ENCODE measurements at places on chromosomes 5 and 9.

DNA sequence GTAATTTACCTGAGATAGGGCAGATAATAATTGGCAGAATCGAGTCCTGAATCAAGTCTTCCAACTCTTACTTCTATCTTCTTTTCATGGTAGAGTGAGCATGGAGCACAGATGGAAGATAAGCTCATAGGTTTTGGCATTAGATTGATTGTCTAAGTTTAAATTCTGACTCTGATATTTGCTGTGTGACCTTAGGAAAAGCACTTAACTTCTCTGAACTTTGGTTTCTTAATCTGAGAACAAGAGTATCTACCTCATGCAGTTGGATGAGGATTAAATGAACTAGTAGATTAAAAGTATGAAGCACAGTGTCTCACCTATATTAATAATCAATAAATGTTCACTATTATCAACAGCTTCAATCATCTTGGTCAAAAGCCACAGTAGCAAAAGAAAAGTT, 9.4 kb upstream of the ASTN2 start:
- DNase-seq, result no peak

GRCh38 chr5:32595118-32595517, 9.8 kb downstream of the SUB1 start:
- DNase-seq, result no peak

DNA sequence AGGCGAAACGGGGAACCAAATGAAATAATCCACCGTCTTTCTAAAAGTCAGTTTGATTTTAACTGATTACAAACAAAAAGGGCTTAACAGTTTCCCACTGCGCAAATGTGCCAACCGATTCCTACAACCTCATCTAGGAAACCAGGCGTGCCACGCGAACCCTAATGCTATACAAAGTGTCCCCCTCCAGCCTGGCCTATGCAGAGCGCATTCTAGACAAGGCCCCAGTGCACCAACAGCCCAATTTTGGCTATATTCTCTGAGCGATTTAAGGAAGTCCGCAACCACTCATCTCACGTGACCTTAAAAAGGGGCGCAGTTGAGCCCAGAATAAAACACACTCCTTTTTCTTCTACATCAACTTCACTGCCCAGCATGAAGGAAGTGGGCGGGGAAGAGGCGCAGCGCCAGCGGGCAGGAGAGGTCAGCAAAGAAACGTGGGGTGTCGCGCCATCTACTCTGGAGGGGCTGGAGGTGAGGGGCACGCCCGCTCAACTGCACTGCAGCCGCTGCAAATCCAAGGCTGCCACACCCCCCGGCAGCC, 779 bp downstream of the FAM13B start:
- peak; percentile 13 for DNase-seq

GRCh38 chr9:13719981-13720676, 440.6 kb upstream of the MPDZ start:
- DNase-seq, result no peak

GRCh38 chr5:172835290-172835993, 1.4 kb downstream of the ERGIC1 start:
- DNase-seq, result no peak

- no peak for DNase-seq
These were observed 155.3 kb downstream of the ADAMTS12 start for GRCh38 chr5:33736510-33736909.

DNA sequence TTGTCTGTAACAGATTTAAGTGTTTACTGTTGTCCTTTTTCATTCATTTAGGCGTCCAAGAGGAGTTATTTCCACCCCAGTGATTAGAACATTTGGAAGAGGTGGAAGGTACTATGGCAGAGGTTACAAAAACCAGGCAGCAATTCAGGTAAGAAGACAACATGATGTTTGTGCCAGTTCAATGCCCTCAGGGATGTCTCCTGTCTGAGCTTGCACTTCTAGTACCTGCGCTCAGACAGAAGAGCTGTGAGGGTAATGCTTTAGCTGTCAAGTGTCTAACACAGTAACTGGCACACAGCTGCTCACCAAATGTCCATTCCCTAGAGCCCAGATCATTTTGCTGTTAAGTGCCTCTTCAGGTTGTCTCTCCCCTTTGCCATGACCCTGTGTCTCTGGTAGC, 14.2 kb upstream of the PHF2 start:
- DNase-seq, result no peak

- no peak for DNase-seq
These were observed 309.3 kb downstream of the DOCK8 start for GRCh38 chr9:524008-524407.

DNA sequence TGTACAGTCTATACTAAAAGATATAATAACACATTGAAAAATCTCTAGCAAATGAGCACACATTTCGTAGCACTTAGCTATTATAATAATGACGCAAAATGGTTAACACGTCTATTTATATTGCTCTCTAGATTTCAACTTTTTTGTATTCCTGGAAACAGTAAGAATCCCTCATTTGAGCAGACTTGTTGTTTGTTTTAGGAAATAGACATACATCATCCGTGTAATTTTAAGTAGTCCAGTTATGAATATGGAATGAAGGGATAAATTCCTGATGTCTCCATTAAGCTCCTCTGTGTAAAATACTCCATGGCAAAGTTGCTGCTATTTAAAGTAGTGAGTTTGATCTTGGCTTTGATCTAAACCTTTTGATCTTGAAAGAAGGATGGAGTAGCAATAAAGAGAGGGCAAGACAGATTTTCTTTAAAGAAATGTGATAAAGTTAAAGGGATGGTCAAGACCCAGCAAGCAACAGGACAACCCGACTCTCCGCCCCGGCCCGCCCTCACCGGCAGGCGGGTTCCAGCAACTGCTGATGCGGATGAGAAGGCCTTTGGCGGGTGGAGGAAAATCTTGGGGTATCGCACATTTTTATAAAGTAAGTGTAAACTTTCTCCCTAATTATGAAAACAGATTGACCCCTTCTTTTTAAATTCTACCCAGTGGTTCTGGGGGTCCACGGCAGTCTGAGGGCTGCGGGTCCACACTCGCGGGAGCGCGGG, 277.4 kb downstream of the AOPEP start:
- DNase-seq, result no peak

- DNase-seq, result no peak
These were observed 175.8 kb upstream of the IER5L start for GRCh38 chr9:129353697-129354336.

GRCh38 chr9:91477106-91477505, 53.5 kb upstream of the NFIL3 start:
- no peak for DNase-seq

DNA sequence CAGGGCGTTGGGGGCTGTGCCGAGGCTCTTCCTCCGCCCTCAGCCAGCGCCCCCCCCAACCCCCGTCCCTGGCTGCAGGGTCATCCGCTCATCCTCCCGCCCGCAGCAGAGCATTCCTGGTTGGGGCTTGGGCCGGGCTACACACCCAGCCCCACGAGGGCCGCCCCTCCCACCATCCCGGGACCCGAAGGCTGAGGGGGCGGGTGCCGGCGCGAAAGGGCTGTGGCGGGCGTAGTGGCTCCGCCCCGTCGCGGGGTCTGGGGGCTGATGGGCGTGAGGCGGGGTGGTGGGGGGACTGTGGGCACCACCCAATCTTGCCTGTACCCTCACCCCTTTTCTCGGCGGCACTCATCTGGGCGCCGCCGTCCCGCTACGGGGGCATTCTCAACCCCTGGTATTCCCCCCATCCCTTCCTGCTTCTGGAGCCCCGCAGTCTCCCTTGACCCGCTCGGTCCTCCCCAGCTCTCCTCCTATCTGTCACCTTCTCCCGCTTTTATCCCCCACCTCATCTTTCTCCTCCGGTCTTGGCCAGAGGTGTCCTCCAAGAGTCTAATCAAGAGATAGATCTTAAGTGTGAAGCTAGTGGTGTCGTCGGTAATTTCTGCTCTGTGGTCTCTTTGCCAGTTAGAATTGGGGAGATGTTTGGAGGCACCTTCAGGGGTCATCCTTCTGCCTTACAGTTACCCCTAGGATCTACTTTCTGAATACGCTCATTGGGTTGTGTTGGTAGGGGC, 1.6 kb downstream of the FER start:
- DNase-seq, result no peak

- no peak for DNase-seq
These were observed 273.1 kb downstream of the KIAA0825 start for GRCh38 chr5:94345257-94345656.

DNA sequence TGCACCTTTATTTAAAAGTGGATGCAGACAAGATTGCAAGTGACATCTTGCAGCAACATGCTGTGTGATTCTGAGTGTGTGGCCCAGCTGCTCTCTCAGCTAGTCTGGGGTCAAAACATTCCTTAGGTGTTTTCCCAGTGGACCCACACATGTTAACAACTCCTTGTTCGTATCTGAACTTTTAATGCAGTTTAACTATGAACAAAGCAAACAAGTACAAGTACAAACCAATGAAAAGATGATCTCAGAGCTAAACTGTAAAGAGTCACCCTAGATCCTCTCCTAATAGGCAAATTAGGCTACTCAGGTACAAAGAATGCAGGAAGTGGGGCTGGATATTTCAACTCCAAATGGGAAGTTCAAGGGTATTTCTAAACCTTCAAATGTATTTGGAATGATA, 108.4 kb downstream of the ENTREP1 start:
- no peak for DNase-seq

DNA sequence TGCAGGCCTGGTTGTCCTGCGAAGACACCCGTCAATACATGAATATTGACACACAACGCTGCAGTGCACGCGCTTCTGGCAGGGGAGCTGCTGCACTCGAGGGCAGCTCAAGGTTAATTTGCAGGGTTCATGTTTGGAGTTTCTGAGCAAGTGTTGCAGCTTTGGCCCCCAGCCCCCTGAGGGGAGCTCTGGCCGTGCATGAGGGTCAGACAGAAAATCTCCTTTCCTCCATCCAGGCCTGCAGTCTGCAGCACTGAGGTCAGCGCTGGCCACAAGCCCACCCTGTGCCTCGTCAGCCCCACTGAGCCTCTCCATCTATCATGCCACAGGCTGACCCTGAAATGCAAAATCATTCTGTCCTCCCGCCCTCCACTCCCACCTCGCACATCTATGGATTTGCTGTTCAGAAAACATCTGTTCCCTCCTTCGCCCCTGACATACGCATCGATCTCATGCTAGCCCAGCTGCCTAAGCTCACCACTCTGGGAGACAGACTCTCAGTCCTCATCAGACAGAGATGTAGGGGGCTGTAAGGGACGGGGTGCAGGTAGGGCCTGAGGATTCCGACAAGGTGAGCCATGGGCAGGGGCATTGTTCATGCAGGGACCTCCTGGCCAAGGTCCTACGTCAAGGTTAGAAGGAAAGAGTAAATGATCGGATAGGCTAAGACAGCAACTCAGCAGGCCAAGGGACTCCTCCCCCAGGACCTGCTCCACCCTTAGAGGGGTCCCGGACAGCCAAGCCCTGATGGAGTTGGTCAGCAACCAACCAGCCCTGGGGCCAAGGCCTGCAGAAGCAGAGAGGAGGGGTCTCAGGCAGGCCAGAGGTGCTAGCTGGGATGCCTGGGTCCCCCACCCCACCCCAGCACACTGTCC, 125.1 kb downstream of the KCNIP1 start:
- DNase-seq, result no peak

DNA sequence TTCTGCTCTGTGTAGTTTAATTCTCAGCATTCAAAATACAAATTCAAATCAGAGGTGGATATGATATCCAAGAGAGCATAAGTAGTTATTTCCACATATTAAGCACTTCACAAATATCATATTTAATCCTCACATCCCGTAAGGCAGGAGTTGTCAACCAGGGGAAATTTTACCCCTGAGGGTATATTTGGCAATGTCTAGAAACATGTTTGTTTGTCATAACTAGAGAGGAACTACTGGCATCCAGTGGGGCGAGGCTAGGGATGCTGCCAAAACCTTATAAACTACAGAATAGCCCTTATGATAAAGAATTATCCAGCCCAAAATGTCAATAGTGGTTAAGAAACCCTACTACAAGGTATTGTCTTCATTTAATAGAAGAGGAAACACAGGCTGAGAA, 619.4 kb downstream of the SLCO4C1 start:
- DNase-seq, result no peak

DNA sequence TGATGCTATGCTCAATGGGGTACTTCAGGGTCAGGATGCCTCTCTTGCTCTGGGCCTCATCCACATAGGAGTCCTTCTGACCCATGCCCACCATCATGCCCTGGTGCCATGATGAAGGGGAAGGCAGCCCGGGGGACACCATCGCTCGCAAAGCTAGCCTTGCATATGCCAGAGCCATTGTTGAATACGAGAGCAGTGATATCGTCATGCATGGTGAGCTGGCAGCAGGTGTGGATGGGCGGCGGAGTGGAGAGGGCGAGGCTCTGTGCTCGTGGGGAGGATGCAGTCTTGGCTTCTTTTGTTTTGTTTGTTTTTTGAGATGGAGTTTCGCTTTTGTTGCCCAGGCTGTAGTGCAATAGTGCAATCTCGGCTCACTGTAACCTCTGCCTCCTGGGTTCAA, 17.2 kb upstream of the SPZ1 start:
- DNase-seq, result no peak

GRCh38 chr5:83104021-83104420, 26.7 kb downstream of the XRCC4 start:
- no peak for DNase-seq

Measured in KG1 (cell line).